ENCODE measurements at places on chromosomes 13 and 19. TPM values are rescaled to one million over a fixed set of nuclear protein-coding genes. Genes with fewer than 3 reads are reported as not detected.

- DNase-seq = no peak
These were observed 777.0 kb upstream of the SLITRK1 start for GRCh38 chr13:84659359-84659661.

- DNase-seq = no peak
These were observed 11.4 kb downstream of the ZNF331 start for GRCh38 chr19:53549340-53549739.

GRCh38 chr13:23626700-23627099 lies 56.5 kb downstream of the TNFRSF19 start:
- DNase-seq = no peak

- DNase-seq = no peak
These were observed 14.3 kb upstream of the SHD start for GRCh38 chr19:4264812-4265211.

GRCh38 chr13:82993417-82993816 lies 888.9 kb downstream of the SLITRK1 start:
- DNase-seq = no peak

GRCh38 chr13:19665427-19665859 lies 32.0 kb downstream of the MPHOSPH8 start:
- DNase-seq = no peak

- no peak for DNase-seq
These were observed 53.5 kb downstream of the EFNB2 start for GRCh38 chr13:106481919-106482318.

GRCh38 chr19:57537953-57538547 lies 10.9 kb downstream of the ZNF549 start:
- DNase-seq = no peak

DNA sequence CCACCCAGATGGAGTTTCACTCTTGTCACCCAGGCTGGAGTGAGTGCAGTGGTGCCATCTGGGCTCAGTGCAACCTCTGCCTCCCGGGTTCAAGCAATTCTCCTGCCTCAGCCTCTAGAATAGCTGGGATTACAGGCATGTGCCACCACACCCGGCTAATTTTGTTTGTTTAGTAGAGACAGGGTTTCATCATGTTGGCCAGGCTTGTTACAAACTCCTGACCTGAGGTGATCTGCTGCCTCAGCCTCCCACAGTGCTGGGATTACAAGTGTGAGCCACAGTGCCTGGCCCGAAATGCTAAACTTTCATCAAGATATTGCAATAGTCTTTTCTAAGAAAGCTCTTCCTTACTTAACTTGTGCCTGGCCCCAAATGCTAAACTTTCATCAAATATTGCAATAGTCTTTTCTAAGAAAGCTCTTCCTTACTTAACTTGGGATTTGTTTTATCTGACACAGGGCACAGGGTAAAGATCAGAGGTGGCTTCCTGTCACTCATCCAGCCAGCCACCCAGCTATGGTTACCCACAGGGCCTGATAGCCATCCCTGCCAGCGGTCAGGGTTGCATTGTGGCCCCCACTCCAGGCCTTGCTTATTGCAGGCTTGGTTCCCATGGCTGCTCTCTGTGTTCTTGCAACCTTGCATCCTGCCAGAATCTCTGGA lies 352.3 kb upstream of the TMTC4 start:
- no peak for DNase-seq

DNA sequence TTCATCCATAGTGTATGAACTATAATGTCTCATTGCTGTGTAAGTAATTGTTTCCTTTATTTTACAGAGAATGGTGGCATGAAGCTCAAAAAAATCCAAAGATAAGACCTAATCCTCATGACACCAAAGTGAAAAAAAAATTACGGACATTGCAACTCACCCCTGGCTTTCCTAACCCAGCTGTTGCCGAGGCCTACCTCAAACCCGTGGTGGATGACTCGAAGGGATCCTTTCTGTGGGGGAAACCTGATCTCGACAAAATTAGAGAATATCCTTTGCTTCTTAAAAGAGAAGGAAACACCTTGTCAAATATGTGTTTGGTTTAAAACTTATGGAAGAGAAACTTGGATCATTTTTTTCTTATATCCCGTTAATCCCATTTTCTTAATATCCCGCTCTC lies 26.3 kb downstream of the ERCC5 start:
- DNase-seq = no peak

DNA sequence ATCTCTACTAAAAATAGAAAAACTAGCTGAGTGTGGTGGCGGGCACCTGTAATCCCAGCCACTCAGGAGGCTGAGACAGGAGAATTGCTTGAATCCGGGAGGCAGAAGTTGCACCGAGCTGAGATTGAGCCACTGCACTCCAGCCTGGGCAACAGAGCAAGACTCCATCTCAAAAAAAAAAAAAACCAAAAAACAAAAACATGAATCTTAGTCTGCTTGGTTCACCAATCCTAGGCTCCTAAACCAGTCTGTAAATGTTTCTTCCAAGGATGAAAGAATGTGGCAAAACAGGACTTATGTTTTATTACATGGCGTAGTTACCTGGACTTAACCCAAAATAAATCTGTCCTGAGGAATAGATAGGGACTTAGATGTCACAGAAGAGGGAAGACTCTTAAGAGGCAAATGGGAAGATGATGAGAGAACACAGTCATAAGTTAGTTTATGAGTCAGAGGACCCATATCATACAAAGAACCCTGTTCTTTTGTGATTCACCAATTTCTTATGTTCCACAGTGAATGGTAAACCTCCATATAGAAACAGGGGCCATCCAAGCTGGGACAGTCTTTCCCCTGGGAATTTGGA lies 6.9 kb upstream of the FBXL3 start:
- DNase-seq = no peak

GRCh38 chr13:101486708-101487437 lies 34.4 kb downstream of the ITGBL1 start:
- DNase-seq = no peak

GRCh38 chr13:113090806-113091205 lies 14.8 kb upstream of the F7 start:
- DNase-seq = no peak

- DNase-seq = peak; percentile 81
These were observed 26.5 kb downstream of the MYCBP2 start for GRCh38 chr13:77300176-77301037.

- DNase-seq = no peak
These were observed 13.9 kb downstream of the RABAC1 start for GRCh38 chr19:41945135-41945766.

DNA sequence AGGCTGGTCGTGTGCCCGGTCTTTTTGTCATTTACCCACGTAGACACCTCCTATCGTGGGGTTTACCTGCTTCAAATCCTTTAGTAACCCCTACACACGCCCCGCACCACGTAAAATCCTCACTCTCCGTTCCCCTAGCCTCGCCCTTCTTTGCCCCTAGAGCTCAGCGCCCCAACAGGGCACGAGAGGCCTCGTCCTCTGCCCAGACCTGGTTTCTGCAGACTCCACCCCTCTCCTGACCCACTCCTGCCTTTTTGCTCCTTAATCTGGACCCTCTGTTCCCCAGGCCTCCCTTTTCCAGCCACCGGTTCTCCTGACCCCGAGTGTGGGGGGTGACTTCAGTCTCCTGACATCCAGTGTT lies 412 bp downstream of the ZNF528 start:
- DNase-seq = peak; percentile 29

GRCh38 chr19:6242677-6243076 lies 37.1 kb downstream of the MLLT1 start:
- no peak for DNase-seq

DNA sequence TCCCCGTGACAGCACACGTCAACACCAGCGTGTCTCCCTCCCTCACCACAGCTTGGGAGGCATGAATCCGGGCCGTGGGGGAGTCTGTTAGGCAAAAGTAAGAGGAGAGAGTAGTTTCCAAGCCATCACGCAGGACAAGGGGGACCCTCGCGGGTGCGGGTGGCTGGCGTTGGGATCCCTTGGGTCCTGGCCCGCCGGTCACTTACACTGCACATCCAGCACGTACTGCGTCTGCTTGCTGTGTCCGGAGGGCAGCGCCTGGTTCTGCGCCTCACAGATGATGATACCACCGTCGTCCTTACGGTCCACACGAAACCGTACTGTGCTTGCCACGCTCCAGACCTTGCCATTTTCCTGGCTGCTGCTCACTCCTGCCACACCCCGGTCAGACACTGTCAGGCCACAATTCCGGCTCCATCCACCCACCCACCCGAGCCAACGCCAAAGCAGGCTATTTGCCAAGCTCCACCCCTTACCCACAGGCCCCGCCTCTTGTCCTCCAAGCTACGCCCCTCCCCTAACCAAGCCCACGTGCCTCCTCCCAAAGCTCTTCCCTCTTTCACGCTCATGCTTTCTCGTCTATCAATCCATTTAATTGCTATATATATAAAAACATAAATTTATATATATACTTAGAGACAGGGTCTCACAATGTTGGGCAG lies 6.6 kb upstream of the ZNF428 start:
- DNase-seq = peak; percentile 13

The ZNF615 gene
- polyA plus RNA-seq = 5.8 TPM

The PRTN3 gene
- 0.44 TPM for polyA plus RNA-seq

The OR4F17 gene
- not detected for polyA plus RNA-seq

The DNAAF3 gene
- 7.6 TPM for polyA plus RNA-seq

The MBD3L3 gene
- polyA plus RNA-seq = not detected

The FFAR2 gene
- not detected for polyA plus RNA-seq
